Type B pancreatic cell (in vitro differentiated cells): ENCODE measurements at places on chromosomes 3 and 15.

DNA sequence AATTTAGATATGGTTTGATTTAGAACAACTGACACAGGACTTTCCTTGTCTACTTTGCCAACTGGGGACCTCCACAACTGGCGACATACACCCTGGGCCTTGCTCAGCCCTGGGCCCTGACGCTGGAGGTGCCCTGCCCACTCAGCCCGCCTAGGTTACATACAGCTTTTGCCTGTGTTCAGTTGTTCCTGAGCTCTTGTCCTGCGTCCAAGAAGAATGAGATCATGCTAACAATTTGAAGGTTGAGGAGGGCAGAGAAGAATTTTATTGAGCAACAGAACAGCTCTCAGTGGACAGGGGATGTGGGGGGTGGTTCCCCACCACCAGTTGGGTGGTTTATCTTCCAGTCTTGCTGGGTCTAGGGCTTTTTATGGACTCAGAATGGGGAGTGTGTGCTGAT is 67.9 kb downstream of the IQCH start:
- no peak for DNase-seq

GRCh38 chr3:177421481-177421785 is 224.2 kb upstream of the TBL1XR1 start:
- no peak for DNase-seq

DNA sequence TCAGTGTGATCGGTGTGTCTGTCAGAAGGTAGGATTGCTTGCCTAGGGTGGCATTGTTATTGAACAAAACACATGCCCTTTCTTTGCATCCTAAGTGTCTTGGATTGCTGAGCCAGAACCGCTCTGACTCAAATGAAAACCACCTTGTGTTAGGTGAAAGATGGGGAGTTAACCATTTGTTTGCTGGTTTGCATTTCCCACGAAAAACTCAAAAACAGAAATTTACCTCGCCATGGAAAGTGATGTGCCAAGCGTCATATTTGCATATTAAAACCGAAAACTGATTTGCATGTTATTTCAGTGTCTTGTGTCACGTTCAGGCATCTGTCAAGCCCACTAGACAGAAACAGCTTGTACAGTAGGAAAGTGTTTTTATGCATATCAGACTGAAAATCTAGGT is 474.6 kb upstream of the TPRG1 start:
- DNase-seq: no peak

DNA sequence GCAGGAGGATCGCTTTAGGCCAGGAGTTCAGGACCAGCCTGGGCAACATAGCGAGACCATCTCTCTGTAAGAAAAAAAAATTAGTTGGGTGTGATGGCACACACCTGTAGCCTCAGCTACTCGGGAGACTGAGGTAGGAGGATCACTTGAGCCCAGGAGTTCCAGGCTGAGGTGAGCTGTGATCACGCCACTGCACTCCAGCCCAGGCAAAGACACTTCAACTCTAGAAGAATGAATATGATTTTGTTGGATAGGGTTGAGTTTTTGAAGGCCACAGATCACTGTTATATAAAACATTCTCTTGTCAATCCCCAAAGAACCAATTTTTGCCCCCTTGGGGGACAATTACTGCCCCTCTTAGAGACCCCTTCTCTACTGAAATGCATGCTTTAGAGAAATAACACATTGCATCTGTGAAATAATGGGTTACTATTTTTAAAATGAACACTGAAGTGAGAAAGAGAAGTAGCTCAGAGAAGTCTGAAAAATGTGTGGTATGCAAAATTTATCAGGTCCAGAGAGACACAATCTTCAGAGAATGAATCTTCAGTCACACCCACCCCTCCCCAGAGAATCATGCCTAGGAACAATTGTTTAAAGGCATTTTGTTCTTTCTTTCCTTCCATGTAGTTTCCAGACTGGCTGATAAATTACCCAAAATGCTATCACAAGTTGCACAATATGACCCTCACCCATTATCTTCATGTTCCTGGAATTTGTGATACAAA is 42.7 kb downstream of the METTL6 start:
- no peak for DNase-seq

DNA sequence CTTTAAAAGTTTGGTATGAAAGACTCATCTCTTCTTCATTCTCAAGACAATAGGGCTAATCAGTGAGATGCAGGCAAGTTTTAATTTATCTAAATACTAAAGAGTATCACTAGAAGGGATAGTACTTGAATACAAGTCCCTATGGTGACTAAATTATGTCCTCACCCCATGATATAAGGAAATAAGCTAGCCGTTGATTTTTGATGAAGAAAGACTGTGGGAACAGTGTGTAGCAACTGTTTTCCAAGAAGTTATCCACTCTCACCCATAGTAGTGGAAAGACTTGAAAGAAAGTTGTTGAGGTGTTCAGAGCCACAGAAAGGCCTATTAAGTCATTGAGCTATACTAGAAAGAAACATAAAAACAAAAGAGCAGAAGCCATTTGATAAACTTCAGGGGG is 36.7 kb downstream of the PIK3CA start:
- no peak for DNase-seq

DNA sequence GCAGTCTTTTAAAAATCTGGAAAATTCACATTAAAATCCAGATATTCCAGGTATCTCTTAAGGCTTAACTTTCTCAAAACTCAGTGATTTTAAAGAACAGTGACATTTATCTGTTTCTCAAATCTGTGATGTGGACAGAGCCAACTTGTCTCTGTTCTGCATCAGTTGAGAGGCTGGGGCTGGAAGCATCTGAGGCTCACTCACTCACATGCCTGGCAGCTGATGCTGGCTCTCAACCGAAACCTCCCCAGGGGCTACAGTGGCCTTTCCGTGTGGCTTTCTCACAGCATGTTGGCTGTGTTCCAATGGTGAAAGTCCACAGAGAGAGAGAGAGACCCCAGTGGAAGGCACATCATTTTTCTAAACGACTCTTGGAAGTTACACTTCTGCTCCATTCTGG is 53.5 kb downstream of the CEMIP start:
- DNase-seq: no peak
